ENCODE measurements at places on chromosomes 2 and 18.

DNA sequence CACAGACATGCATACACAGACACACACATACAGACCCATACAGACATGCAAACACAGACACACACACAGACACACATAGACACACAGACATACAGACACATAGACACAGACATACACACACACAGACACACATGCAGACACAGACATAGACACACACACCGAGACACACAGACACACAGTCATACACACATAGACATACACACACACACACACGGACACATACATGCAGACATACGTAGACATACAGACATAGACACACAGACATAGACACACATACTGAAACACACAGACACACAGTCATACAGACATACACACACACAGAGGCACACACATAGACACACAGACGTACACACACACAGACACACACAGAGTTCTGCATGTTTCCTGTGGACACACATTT is 26.9 kb downstream of the INHBB start:
- DNase-seq = no peak

DNA sequence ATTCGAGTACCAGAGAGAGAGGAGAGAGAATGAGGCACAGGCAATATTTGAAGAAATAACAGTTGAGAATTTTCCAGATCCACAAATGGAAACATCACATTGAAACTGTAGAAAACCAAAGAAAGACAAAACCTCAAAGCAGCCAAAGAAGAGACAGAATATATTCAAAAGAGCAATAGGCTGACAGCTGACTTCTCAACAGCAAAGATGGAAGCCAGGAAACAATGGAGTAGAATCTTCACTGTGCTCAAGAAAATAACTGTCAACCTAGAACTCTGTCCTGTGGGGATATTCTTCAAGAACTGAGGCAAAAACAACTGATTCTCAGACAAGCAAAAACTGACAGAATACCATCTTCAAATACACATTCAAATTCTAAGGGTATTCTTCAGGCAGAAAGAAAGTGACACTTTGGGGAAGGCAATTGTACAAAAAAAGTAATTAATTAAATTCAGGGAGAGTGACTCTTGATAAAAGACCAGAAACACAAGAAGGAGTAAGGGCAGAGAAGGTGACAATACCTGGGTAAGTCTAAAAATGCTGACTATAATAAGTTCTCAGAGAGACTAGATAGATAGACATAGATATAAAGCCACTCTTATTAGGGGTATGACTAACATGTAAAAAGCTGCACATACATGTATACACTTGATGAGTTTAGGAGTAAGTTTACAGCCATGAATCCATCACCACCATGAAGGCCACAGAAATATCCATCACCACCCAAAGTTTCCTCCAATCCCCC is 25.6 kb downstream of the ANKMY1 start:
- no peak for DNase-seq

GRCh38 chr2:23420840-23421476 is 36.0 kb downstream of the KLHL29 start:
- DNase-seq = no peak

GRCh38 chr2:29643196-29643595 is 278.2 kb downstream of the ALK start:
- no peak for DNase-seq

GRCh38 chr2:172086241-172087206 is 1.2 kb downstream of the DLX1 start:
- DNase-seq = peak; percentile 27

GRCh38 chr2:239540174-239540573 is 139.4 kb upstream of the HDAC4 start:
- no peak for DNase-seq

DNA sequence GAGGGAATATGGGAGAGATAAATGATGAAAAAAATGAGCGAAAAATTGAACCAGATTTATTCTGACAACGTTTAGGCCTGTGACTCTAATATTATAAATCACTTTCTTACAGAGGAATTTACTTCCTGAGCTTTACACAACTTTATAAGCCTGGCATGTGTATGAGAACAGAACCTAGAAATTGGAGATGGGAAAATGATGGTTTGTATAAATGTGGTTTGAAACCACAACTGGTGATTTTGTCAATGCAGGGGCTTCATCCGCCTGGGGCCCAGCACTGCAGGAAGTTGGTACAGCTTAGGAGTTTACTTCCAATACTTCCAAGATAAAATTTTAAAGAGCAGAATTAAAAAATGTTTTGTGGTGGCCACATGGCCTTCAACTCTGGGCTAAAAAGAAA is 82.3 kb downstream of the VAPA start:
- DNase-seq = no peak

DNA sequence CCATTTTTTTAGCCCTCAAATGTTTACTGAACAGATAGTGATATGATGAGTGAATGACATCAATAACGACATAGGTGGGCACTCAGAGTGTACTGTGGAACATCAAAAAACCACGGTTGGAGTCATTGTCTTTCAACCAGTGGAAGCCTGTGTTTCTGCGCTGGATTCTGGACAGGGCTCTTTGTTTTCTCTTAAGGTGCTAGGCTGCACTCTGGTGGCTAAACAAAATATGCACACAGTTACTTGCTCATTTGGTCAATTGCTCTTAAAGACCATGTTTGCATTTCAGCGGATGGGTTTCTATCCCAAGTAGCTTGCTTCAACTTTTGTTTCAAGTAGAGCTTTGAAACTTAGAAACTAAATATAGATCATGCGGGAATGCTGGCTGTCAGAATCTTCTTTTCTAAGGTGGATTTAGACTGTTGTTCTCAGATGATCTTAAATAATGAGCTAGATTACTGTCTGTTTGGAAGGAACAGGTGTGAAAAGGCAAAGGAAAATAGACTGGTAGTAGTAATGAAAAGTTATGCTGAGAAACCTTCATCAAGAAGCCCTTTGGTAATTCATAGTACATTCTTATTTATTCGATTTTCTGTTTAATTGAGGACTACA is 48.5 kb upstream of the LYPD6B start:
- DNase-seq = peak; percentile 74

GRCh38 chr2:238938401-238939055 is 90.6 kb downstream of the TWIST2 start:
- no peak for DNase-seq

DNA sequence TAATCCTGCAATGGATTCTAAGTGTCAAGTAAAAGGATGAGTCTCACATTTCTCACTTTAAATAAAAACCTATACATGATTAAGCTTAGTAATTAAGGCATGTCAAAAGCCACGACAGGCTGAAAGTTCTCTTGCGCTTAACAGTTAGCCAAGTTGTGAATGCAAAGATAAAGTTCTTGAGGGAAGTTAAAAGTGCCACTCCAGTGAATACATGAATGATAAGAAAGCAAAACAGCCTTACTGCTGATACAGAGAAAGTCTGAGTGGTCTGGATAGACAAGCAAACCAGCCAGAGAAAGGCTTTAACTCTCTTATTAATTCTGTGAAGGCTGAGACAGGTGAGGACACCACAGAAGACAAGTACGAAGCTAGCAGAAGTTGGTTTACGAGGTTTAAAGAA is 12.7 kb downstream of the THOC1 start:
- DNase-seq = no peak

- DNase-seq = no peak
Measured at GRCh38 chr18:26477828-26478466, 70.4 kb downstream of the KCTD1 start.

DNA sequence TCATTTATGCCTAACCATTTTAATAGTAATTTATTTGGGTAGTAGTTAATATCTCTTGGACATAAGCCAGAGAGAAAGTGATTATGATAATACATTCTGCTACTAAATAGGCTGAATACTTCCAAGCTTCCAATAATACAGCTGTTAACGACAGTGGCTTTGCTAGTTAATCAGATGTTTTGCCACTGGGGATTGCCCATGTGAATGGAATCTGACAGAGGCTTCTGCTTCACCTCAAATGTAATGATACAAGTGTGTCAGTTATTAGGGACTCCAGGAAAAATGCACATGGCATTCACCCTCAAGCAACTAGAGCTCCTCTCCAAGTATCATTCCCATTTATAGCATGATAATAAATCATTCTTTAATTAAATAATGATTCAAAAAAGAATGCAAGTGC is 185.0 kb upstream of the TMEFF2 start:
- DNase-seq = no peak

- no peak for DNase-seq
Measured at GRCh38 chr18:5439986-5440696, 103.7 kb downstream of the EPB41L3 start.

DNA sequence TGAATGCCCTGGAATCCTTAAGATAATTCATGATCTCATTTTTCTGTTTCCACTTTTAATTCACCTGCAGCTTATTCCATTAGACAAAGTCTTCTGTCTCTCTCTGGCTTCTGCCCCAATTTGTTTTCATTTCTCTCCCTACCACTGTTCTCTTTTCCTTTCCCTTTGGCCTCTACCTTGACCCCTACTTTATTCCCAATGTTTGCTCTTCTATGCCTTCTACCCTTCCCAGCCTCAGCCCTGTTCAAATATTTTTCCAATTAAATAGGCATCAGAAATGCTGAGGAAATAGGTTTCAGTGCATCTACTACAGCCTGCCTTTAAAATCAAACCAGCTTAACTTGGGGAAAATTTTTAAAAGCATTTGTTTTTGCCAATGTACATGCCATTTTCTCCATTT is 443.7 kb upstream of the CWC22 start:
- DNase-seq = no peak

DNA sequence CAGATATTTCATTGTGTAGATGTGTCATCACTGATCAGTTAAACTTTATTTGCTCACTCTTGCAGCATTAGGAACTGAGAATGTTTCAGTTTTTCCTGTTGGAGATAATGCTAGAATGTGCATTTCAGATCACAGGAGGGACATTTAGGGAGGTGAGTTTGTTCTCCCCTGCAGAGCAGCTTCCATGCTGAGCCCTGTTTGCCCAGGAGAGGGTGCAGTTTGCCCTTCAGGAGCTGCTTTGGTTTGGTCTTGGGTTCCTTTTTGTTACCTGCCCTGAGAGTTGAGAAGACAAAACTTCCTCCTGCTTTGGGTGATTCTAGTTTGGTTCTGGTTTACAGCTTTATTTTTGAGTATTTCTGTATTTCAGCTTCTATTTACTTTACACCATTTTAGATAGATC is 49.9 kb downstream of the DGKD start:
- DNase-seq = peak; percentile 65

DNA sequence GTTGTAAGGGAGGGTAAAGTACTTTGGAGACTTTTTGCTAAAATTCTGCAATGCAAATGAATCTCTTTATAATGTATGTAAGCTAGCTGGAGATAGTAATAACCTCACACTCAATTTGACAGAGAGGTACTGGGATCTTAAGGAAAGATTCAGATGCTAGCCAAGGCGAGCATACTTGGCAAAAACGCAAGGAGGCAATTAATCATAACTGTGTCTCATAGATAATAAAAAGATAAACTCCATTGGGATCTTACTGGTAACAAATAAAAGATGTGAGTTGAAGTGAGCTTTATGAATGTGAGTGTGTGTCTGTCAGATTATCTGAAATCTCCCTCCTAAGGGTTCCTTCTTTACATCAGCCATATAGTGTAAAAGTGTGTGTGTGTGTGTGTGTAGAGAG is 533.0 kb downstream of the TMX3 start:
- no peak for DNase-seq

DNA sequence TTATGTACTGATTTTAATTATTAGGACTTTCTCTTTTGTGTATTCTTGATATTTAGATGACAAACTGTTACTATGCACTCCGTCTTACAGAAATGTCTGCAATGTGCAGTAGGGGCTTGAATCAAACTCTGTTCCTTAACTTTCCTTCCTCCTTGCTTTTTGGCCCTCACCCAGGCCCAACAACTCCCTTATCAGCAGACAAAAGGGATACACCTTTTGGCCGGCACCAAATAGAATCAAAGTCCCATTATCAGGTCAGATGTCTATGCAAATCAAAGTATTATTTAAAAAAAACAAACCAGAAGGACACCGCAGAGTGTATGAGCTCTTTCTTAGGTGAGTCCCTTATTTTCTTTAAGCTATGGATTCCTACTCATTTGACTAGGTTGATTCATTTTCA is 116.3 kb upstream of the SERPINE2 start:
- no peak for DNase-seq

DNA sequence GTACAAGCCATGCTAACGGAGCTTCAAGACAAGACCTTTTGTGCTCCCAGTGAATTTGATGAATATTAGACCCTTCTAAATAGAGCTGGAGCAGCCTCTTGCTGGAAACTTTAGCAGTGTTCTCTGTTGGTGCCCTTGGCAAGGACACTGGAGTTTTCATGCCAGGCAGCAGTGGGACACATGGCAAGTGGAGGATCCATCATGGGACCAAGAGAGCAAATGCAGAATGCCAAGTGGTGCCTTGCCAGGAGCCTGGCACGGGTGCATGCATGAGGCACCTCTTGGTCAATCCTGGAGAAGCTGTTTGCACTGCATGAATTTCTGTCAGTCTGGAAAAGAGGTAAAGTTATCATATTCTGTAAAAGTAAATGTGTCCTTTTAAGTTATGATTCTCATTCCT is 59.1 kb downstream of the NETO1 start:
- DNase-seq = no peak

GRCh38 chr2:143885461-143885860 is 634.5 kb downstream of the ZEB2 start:
- DNase-seq = no peak

GRCh38 chr2:150152230-150152629 is 335.2 kb downstream of the RND3 start:
- no peak for DNase-seq

DNA sequence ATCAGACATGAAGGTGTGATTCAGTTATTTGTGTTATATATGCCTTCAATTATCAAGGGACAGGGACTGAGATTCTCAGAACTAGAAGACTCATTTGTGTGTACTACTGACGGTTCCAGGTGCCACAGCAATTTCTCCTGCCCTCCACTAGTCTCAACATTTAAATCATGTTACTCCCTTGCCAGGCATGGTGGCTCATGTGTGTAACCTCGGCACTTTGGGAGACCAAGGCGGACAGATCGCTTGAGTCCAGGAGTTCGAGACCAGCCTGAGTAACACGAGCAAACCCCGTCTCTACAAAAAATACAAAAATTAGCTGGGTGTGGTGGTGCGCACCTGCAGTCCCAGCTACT is 1.1 kb downstream of the CNDP2 start:
- DNase-seq = no peak

GRCh38 chr2:238107525-238108422 is 7.6 kb downstream of the ESPNL start:
- DNase-seq = peak; percentile 27

DNA sequence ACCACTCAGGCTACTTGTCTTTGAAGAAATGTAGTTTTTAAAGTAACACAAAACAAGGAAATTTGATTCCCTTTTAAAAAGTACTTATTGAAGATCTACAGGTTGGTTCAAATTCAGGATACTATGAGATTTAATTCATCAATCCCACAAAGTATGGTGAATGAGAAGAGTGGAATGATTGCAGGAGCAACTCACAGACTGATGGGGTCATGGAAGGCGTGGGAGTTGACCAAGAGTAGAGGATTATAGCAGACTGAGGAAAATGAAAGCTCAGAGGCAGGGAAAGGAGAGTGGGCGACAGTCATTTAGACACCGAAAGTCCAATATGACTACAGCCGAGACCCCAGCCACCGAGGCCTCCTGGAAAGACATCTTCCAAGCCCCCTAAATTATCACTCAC is 12.5 kb upstream of the DAPL1 start:
- DNase-seq = no peak

- DNase-seq = no peak
Measured at GRCh38 chr2:179487010-179487731, 222.5 kb upstream of the SESTD1 start.
